ENCODE measurements at places on chromosomes 13 and 19.

GRCh38 chr19:19434483-19435045 lies 29.1 kb downstream of the GATAD2A start:
- peak; percentile 84 for DNase-seq

- DNase-seq = no peak
These were observed 80.7 kb downstream of the SLC7A1 start for GRCh38 chr13:29514720-29515310.

DNA sequence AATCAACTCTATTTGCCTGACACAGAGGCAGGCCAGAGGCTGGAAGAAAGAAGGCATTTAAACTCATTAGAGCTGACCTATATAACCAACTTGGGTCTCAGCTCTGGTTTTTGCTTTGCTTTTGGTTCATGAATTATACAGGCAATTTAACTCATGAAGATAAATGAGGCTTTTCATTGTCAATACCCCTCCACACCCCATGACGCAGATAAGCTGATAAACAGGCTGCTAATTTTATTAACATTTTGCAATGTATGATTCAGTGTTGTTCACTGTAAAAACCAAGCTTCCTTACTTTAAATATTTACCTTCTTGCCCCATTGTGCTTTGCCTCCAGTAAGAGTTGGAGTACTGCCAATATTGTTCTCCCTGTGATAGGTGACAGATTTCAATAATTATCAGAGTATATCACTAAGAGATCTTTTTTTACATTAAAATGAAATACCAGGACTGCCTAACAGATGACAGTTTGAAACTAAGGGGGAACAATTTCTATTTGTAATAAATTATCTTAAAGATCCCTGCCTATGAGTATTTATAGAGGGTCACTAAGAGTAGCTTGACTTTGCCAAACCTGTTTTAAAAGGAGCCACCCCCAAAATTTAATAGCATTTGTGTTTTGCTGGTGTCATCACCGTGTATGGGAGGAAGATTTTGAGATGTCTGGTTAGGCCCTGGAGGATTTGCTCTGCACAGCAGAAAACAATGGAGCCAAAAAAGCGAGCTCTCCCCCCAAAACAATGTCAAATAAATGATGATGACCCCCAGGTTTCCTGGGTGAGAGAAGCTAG lies 472.7 kb upstream of the NBEA start:
- no peak for DNase-seq

DNA sequence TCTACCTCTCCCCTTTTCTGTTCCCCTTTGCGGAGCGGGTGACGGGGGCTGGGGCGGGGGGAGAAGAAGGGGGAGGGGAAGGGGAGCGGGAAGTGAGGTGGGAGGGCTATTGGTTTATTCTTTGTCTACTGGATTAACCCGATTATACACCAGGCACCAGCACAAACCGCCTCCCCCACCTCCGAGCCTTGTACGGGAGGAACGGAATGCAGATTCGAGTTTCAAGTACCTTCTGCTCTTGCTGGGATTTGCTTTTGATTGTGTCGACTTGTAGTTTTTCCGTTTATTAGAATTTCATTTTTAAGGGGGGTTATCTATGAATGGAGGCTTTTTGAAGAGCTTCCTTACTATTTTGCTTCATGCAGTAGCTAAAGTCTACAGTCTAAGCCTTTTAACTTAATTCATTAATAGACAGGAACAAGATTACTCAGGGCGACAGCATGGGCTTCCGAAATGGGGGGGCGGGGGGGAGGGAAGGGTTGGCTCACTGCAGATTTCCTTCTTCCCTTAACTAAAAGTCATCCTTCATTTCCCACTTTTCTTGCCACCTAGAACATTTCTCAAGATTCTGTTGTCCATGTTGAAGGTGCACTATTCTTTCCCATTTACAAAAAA lies 937 bp upstream of the SPRY2 start:
- peak; percentile 27 for DNase-seq

DNA sequence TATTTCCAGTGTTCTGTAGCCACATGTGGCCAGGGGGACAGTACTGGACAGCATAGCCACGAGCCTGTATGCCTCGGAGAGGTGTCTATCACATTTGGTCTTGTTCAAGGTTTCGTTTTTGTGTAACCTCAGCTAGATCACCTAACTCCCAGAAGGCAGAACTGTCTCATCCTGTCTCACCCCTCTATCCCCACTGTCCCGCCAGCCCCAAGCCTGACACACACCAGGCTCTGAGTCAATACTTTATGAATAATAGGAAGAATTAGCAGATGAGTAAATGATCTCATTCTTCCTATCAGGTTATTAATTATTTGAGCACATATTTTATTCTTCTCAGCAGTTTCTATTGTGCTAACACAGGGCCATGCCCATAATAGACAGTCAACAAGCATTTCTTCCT lies 132.2 kb downstream of the NUFIP1 start:
- DNase-seq = no peak

DNA sequence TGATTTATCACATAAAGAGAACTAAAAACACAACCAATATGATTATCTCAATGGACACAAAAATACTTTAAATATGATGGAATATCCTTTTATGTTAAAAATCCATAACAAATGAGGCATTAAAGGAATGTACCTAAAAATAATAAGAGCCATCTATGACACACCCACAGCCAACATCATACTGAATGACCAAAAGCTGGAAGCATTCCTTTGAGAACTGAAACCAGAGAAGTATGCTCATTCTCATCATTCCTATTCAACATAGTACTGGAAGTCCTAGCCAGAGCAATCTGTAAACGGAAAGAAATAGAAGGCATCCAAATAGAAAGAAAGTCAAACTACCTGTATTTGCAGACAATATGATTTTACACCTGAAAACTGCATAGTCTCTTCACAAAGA lies 671.0 kb downstream of the SLITRK1 start:
- no peak for DNase-seq

GRCh38 chr13:76723551-76724232 lies 162.5 kb downstream of the KCTD12 start:
- DNase-seq = peak; percentile 82

- DNase-seq = no peak
These were observed 3.8 kb upstream of the ACTL9 start for GRCh38 chr19:8702350-8702749.

DNA sequence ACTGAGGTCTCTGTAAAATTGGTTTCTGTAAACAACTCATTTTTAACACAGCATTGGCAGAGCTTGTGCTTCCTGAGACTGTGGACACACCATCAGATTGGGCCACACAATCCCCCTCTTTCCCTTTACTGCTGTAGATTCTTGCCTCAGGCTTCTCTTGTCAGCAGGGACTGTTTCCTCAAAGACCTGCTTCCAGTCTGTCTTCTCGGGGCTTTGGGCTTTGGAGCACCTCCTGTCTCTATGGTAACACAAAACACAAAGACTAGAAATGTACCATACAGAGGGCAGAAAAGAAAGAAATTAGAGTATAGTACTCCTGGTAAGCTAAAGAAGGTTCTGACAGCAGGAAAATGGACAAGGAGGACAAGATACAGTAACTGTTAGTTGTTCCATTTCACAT lies 484.5 kb downstream of the DIAPH3 start:
- DNase-seq = no peak

DNA sequence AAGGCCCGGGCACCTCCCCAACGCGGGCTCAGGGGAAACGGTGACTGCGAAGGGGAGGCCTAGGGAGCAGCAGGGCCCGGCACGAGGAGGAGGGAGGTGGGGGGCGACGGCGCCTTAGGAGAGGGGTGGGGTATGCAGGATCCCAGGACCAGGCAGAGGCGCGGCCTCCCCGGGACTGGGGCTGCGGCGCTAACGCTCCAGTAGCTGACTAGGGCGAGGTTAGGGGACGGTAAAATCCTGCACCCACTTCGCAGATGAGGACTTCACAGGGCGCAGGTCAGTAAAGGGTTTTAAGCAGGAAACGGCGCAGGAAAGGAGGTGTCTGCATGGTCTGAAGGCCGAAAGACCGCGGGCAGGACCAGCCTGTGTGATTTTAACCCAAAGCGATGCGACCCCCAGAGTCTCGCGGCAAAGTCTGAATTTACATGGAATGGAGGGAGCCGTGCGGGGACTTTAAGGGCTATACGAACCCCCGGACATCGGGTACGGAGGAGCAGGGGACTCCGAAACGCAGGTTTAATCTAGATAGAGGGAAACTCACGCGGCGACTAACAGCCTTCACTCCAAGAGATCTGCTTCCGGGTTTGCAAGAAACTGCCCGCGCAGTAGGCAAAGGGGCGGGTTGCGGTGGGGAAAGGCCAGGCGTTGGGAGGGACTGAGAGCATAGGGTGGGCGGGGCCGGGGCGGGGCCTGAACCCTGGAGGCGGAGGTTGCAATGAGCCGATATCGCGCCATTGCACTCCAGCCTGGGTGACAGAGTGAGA lies at the start of gene ZNF665:
Gene ZNF665 (minus strand): TSS at position 588 of the 764 bp plus-strand sequence. CDS start 10,460 bp downstream, outside the sequence.
- DNase-seq = peak; percentile 95

DNA sequence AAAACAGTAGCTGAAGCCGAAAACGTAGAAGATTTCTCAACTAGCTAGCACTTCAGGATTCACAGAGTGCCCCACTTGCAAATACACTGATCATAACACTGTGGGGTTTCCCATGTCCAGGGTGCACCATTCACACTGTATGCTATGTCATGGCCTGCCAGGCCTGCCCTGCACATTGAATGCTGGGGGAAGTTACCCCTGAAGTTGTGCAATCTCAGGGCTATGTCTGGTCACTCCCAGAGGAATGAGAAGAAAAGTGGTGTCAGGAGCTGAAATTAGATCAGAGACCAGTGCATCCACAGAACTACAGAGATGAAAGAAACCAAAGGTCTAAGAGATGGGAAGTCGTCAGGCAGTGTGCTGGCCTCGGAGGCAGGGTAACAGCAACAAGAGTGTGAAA lies 196.8 kb downstream of the RAP2A start:
- DNase-seq = no peak

DNA sequence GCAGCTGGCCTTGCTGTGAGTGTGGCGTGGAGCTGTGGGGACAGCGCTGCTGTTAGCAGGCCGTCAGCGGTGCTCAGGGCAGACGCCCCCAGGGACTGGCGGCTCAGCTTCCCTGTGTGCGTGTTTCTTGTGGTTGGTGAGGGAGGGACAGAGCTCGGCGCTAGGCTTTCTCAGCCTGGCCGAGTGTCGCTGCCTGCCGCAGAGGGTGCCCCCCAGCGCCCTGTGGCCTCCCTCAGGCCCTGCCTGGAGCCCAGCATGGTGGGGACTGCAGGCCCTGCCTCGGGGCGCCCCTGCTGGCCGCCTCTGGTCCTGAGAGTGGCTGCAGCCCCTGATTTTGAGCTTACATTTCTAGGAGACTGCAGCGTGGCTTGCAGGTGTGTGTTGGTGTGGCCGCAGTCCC lies 35.5 kb downstream of the DOT1L start:
- DNase-seq = no peak

DNA sequence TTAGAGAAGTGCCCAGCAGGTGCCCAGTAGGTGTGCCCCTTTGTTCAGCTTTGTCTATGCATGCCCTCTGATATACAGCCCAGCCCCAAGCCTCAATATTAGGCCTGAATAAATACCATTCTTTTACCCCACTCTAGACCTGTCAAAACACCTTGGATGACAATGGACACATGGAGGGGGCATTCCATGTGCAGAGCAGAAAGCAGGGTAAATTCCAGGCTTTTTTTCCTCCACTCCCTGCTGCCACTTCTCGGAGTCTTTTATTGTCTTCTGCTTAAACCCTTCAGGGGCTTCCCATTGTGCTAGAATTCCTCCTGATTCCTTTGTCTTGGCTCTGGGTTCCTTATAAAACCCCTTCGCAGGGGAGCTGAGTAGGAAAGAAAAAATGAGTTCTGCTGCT lies 5.8 kb upstream of the FRY start:
- no peak for DNase-seq

- DNase-seq = peak; percentile 92
These were observed 5.2 kb upstream of the REXO1 start for GRCh38 chr19:1853295-1854038.

DNA sequence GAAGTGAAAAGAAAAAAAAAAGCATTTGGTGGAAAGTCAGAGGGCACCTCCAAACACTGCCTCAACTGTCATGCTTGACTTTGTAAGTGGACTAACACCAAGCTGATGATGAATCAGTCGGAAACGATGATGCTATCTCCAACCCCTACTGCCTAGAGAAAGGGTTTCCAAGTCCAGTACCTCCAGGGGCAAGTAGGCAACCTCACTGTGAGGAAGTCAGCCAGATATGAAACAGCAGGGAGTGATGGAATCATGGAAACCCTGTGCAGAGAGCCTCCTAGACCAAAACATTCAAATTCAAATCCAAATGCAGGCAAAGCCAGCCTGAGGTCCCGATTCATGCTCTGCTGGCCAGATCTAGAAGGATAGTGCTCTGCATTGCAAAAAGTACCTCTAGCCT lies 100.9 kb upstream of the SERP2 start:
- DNase-seq = no peak

DNA sequence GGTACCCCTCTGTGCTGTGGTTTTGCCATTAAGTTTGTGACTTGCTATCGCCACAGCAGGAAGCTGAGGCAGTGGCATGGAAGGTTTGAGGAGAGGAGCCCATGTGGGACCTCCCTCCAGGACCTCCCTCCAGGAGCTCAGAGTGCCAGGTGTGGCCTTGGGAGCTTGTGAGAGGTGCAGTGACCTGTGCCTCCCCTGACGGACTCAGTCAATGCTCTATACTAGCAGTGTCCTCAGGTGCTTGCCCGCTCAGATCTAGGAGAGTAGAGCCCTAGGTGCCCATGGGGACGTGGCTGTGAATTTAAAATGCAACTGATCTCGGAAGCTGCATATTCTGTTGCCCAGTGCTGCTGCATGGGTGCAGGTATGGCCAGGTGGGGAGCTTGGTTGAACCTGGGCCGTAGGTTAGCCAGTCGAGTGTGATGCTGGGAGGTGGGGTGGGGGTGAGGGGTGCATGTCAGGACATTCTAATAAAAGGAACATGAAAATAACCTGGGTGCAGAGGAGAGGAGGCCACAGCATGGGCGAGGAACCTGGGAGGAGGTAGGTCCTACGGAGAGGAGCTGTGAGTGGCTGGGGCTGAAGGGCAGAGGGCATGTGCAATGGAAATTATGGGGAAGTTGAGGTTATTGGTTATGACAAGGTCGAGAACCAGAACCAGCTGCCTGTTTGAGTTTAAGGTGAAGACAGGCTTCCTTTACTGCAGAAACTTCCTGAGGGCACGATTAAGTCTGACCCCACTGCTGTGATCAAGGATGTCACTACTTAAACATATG lies 41.6 kb downstream of the TEX29 start:
- DNase-seq = no peak

- DNase-seq = peak; percentile 72
These were observed 36.5 kb upstream of the SACS start for GRCh38 chr13:23469951-23470421.

- peak; percentile 78 for DNase-seq
These were observed 6.4 kb upstream of the NFIC start for GRCh38 chr19:3359919-3360420.

All from GM03348 (cell line).